ENCODE measurements at places on chromosomes 13 and 19. TPM values are rescaled to one million over a fixed set of nuclear protein-coding genes. Genes with fewer than 3 reads are reported as not detected.

DNA sequence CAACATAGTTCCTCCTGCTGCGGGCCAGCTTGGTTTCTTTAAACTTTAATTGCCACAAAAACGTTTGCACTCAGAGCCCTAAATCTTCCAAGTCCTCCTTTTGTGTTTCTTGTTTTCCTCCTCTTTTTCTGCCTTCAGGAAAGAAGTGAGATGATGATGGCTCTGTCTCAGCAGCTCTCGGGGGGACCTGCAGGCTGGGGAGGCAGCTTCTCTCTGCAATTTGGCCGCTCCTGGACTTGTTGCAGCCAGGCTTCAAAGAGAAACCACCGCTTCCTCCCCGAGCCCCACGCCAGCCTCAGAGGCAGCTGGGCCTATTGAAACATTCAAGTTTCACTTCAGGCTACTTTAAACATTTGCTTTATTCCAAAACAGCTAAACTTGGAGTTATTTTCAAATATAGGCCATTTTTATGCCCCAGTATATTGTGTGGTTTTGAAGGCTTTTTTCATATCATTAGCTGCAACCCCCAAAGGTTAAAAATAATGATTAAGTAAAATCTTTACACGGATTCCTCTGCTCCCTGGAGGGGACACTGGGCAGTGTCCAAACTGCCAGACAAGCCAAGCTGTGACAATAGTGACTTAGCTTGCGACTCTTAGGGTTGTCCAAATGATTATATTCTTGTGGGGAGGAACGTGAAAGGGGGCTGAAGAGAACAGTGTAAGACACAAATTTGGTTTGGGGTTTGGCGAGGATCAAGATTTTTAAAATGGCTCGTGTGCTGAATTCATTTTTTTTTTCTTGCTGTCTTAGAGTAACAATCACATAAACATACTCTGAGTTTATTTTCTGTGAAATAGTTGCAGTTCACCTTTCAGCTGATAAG lies 330.8 kb downstream of the DLEU7 start:
- no peak for DNase-seq

DNA sequence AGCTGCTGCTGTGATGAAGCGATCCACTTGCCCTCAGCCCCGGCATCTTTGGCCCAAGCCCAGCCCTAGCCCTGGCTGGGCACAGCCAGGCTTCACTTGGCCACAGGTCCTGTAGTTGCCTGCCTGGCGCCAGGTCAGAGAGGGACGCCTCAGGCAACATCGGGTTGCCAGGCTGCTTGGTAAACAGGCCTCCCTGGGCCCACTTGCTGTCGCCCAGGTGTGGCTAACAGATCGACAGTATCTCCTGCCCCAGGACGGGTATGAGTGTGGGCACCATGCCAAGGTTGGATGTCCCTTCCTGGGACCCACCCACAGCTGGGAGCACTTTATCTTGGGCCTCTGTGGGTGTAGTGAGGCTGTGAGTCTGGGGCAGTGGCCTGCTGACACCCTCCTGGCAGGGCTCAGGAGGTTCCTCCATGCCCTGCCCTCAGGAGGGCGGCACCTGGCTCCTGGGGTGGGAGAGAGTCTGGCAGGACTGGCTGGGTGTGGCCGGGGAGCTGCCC lies 27.8 kb downstream of the CARM1 start:
- DNase-seq: no peak

DNA sequence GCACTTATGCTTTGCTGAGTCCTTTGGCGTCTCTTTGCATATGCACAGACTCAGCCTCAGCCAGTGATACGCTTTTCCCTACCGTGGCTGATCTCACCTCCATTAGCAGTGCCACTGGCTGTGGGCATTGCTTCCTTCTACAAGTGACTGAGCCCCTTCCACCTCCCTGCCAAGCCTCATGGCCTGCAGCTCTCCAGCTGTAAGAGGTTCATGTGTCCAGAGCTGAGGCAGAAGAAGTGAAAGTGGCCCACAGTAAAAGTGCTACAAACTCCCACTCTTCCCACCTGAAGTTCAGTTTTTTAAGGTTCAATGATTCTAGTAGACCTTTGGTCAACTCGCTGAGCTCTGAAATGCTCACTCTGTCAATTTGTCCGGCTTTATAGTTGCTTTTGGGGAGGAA lies 44.7 kb downstream of the SMARCA4 start:
- no peak for DNase-seq

GRCh38 chr19:13091400-13092157 lies 11.1 kb downstream of the LYL1 start:
- no peak for DNase-seq

- DNase-seq: no peak
Measured at GRCh38 chr13:113538689-113539058, 45.9 kb upstream of the TFDP1 start.

GRCh38 chr19:19269952-19270694 lies 3.0 kb downstream of the TM6SF2 start:
- DNase-seq: no peak

DNA sequence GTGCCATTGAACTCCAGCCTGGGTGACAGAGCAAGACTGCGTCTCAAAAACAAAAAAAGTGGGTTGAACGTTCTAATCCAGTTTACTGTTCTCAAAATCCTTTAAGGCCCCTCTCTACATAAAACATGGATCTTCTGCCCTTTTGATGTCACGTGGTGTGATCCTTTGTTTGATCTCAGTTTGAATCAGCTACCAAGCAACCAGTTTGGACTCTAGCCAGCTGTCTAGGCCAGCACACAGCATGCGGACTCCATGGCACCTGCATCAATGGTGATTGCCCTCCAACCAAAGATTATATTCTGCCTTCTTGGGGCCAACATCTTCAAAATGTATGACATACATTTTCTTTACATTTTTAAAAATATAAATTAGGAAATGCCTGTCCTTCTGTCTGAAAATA lies 365.4 kb downstream of the NDFIP2 start:
- DNase-seq: no peak

DNA sequence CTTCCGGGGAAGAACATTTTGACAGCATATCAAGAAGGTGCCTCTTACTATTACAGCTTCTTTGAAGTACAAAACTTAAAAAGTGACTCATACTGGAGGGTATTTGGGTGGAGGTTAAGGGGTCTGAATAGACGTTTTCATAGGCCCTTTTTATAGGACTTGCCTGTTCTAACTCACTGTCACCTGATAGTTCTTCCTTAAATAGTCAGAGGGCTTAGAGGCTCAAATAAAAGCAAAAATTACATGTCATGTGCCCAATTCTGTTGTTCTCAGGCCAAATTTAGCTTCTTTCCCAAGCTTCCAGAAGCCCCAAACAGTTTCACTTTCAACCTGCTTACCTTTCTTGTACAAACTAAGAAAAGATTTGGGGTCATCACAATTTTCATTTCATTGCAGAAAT lies 16.1 kb upstream of the SLC46A3 start:
- no peak for DNase-seq

- no peak for DNase-seq
Measured at GRCh38 chr19:7905859-7906258, 2.2 kb downstream of the MAP2K7 start.

DNA sequence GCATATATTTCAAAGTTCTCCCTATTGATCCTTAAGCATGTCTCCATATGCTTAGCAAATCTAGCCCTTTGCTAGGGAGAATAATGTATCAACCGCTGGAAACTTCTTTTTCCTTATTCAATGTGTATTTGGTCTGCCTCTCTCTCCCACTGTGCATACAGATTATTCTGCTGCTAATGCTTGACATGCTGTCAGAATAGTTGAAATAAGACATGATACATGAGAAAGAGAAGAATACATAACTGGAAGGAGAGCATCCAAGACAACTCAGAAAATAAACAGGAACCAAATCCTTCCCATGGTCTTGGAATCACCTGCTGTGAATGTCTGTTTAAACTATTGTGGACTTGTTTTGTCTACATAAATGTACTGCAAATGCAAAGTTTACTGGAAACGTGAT lies 1103.0 kb downstream of the EFNB2 start:
- no peak for DNase-seq

DNA sequence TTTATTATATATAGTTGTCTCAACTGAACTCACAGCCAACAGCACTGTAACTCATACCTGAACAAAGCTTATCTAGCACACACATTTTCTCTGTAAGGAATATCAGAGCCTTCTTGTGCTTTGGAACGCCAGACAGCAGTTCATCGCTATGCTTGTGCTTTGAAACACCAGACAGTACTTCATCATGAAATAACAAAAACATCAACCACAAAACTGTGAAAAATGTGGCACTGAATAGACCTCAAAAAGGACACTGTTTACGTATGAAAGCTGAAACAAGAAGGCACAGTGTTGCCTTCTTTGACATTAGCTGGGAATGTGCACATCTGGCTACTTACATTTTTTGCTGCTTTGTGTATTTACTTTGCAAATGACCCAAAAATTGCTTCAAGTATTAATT lies 160.2 kb downstream of the PDS5B start:
- no peak for DNase-seq

The GPC5 gene
- 2.9 TPM for polyA plus RNA-seq

The PTH2 gene
- not detected for polyA plus RNA-seq

The PSG6 gene
- polyA plus RNA-seq: not detected

Data from AG04450 (cell line).